Left colon (tissue), 2 donors: ENCODE measurements at places on chromosomes 2 and 18. TPM values are rescaled to one million over a fixed set of nuclear protein-coding genes. Genes with fewer than 3 reads are reported as not detected.

LYPD1 gene
- total RNA-seq: 0.28 TPM

NPAS2 gene
- 59.6 TPM for total RNA-seq

SPATA3 gene
- total RNA-seq: not detected

HOXD12 gene
- not detected for total RNA-seq

IL36RN gene
- not detected for total RNA-seq

KLHL30 gene
- 0.28 TPM for total RNA-seq

GRCh38 chr2:9366026-9366425 is 57.3 kb downstream of the ITGB1BP1 start:
- DNase-seq: no peak

- DNase-seq: no peak
Observed at GRCh38 chr2:68936427-68936826, 16.3 kb downstream of the GKN2 start.

GRCh38 chr2:154686162-154686561 is 12.3 kb upstream of the KCNJ3 start:
- no peak for DNase-seq

GRCh38 chr2:164984428-164984827 is 29.1 kb upstream of the SLC38A11 start:
- DNase-seq: no peak

GRCh38 chr2:28148000-28148399 is 244.7 kb upstream of the FOSL2 start:
- no peak for DNase-seq

DNA sequence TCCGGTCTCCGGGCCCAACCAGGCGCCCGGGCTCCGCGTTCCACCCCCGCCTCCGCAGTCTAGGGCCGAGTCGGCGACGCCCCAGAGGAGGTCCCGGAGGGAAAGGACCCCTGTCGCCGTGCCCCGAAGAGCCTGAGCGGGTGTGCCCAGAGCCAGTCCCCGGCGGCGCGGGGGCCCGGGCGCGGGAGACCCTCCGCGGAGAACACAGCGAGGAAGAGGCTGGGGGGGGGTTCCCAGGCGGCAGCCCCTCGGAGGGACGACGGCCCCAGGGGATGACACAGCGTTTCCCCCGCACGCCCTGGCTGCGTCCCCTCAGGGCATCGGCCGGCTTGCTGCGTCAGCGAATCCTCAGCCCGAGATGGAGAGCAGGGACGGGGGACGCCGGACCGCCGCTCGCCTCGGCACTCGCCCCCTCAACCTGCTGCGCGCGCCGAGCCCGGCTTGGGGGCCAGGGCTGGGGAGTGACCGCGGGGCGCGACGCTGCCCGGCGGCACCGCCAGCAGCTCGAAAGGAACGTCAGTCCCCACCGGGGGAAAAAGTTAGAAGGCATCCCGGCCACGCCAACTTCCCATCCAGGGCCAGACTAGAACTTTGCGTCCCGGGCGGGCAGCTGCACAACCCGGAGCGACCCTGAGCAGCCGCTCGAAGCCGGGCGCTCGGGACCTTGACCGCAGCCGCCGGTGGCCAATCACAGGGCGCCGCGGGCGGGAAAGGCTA is 711 bp downstream of the SFXN5 start:
- no peak for DNase-seq

- DNase-seq: no peak
Observed at GRCh38 chr2:145644820-145645302, 1124.9 kb upstream of the ZEB2 start.

DNA sequence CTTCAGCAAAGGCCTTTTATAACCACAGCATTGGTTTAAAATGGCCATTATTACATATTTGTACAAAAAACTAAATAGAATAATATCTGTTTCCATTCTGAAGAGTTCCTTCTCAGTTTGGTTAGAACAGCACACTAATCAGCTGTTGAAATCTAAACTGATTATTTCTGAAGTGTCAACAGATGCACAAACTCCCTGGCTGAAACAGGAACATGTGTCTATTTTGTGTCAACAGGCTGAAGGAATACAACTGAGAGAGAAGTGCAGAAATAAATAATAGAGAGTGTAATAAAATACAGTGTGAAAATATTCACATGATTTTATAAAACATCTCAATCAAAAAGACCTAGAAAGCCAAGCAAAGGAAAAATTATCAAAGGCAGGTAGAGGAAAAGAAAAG is 29.7 kb downstream of the IKZF2 start:
- DNase-seq: no peak

GRCh38 chr2:210611466-210611865 is 55.1 kb downstream of the CPS1 start:
- no peak for DNase-seq

DNA sequence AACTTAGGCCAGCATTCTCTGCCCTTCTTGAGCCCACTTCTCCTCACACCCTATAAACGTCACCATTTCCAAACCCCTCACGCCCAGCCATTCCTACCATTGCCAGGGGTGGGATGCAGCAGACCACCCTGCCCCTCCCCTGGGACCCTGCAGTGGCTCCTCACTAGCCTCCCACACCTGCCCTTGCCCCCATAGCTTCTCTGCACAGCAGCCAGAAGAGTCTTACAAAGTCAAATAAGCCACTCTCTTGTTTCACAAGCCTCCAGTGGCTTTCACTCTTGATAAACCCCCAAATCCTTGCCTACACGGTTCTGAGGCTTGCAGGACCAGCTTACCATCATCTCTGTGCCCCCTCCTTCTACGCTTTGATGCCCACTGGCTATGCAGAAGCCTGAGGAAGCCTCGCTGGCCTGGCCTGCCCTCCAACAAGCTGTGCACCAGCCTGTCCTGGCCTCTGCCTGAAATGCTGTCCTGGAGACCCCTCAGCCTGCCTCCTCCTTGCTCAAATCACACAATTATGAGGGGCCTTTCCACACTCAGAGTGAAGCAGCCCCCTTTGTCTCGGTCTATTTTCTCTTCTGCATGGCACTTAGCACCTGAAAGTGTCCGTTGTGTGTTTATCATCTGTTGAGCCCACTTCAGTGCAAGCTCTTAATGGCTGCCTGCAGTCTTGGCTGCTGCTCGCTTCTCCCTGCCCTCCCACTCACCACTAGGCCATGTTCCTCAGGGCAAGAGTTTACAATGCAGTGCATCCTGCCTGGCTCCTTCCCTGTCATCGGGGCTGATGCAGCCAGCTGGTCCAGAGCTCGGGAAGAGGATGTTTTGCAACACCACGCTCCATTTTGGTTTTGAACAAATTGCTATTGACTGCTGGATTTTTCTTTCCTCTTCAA is 82.6 kb upstream of the RGPD5 start:
- DNase-seq: no peak

DNA sequence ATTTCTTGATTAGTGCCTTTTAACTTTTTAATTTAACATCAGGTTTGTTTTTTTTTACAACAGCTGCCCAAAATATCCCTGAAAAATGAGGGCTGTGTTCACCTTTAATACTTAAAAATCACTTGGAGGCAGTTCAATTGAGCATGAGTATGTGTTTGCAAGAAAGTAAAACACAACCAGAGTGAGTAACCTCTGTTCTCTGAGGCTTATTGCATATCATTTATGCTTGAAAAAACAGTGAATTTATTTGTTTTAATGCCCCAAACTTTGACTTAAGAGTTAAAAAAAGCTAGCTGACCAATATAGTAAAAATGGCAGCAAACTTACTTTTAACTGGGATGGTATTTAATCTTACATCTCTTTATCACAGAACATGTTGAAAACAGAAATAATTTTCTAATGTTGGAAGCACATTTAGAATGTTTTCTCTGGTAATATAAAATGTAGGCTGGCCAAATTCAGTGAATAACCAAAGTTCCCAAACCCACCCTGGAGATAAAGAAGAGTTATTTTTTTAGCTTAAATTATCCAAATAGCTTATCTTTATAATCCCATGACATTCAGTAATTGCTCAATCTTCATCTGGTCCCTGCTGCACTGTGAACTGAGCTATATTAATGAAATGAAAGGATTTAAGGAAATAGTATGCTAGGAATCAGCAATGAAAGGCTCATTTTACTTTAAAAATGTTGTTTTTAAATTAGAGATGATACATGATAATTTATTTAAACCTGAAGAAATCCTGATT is 24.8 kb upstream of the EFEMP1 start:
- DNase-seq: no peak
